ENCODE measurements at places on chromosomes 11 and 22. TPM values are rescaled to one million over a fixed set of nuclear protein-coding genes. Genes with fewer than 3 reads are reported as not detected.

DNA sequence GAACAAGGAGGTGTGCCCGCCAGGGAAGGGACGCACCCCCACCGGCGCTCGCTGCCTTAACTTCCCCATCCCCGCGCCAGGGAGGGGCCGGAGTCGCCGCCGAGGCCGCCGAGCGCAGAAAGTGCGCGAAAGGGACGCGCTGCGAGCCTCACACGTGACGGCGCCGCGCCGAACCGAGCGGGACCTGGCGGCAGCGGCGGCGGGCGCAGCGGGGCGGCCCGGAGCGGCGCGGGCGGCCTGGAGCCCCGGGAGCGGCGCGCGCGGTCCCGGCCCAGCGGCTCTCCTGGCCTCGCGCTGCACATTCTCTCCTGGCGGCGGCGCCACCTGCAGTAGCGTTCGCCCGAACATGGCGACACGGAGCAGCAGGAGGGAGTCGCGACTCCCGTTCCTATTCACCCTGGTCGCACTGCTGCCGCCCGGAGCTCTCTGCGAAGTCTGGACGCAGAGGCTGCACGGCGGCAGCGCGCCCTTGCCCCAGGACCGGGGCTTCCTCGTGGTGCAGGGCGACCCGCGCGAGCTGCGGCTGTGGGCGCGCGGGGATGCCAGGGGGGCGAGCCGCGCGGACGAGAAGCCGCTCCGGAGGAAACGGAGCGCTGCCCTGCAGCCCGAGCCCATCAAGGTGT, at the start of gene SORL1:
Gene SORL1 (plus strand): TSS at position 329 of the 623 bp plus-strand sequence. CDS start 18 bp downstream, at position 347.
- peaks cover 7% of the 10 kb centered on the region for H3K4me1 ChIP-seq
- DNase-seq = no peak
- H3K4me3 ChIP-seq = peak within 1 kb of the TSS; percentile 76
- peaks cover 62% of the 10 kb centered on the region for H3K27me3 ChIP-seq
- H3K36me3 ChIP-seq = no peaks in the 10 kb centered on the region
- H3K27ac ChIP-seq = no peak within 1 kb of the TSS

The TMPRSS4 gene
- total RNA-seq = not detected

GRCh38 chr11:126404367-126404766, 48.9 kb downstream of the ST3GAL4 start:
- no peaks in the 10 kb centered on the region for H3K27me3 ChIP-seq
- H3K36me3 ChIP-seq = peaks cover 25% of the 10 kb centered on the region
- peak overlapping the region; percentile 57 for H3K27ac ChIP-seq
- no peak for DNase-seq
- no peak overlapping the region for H3K4me3 ChIP-seq
- peaks cover 31% of the 10 kb centered on the region for H3K4me1 ChIP-seq

GRCh38 chr11:61338783-61339489, 5.9 kb downstream of the TKFC start:
- no peaks in the 10 kb centered on the region for H3K27me3 ChIP-seq
- peaks cover 5% of the 10 kb centered on the region for H3K4me1 ChIP-seq
- no peak for DNase-seq
- no peak overlapping the region for H3K27ac ChIP-seq
- H3K4me3 ChIP-seq = no peak overlapping the region

DNA sequence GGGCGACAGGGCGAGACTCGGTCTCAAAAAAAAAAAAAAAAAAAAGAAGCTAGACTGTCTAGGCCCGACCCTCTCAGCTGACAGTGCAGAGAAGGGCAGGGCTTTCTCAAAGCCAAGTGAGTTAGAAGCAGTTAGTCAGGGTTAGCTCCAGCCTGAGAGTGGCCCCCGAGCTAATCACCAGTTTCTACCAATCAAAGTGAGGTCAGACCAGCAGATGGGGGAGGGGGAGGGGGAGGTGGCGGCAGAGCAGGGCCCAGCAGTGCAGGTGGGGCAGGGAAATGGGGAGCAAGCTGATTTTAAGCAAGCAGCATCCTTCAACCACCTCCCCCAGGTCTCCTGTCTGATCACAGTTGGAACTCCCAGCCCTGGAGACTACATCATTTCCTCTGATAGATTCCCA, 55.3 kb upstream of the PRR5 start:
- H3K4me3 ChIP-seq = no peak overlapping the region
- H3K36me3 ChIP-seq = no peaks in the 10 kb centered on the region
- peaks cover 39% of the 10 kb centered on the region for H3K27me3 ChIP-seq
- no peaks in the 10 kb centered on the region for H3K4me1 ChIP-seq
- no peak for DNase-seq

All from osteocyte (in vitro differentiated cells).